ENCODE measurements at places on chromosomes 2 and 18.

DNA sequence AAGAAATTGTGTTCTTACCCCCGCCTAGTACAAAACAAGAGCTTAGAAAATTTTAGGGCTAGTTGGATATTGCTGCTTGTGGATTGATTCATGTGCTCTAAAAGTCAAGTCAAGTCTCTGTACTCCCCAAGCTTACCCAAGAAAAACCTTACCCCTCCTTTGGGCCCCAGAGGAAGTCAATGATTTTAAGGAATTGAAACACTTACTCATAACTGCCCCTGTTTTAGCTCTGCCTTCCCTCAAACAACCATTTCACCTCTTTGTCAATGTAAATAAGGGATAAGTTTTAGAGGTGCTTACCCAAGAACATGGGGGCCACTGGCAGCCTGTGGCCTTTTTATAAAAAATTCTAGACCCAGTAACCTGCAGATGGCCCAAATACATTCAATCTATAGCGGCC, 136.6 kb upstream of the RMP24 start:
- DNase-seq: no peak

- no peak for DNase-seq
Observed at GRCh38 chr2:106280722-106281446, 86.8 kb upstream of the UXS1 start.

- no peak for DNase-seq
Observed at GRCh38 chr18:44693030-44693784, 12.5 kb downstream of the SETBP1 start.

GRCh38 chr2:155412598-155412997, 714.1 kb downstream of the KCNJ3 start:
- DNase-seq: no peak

DNA sequence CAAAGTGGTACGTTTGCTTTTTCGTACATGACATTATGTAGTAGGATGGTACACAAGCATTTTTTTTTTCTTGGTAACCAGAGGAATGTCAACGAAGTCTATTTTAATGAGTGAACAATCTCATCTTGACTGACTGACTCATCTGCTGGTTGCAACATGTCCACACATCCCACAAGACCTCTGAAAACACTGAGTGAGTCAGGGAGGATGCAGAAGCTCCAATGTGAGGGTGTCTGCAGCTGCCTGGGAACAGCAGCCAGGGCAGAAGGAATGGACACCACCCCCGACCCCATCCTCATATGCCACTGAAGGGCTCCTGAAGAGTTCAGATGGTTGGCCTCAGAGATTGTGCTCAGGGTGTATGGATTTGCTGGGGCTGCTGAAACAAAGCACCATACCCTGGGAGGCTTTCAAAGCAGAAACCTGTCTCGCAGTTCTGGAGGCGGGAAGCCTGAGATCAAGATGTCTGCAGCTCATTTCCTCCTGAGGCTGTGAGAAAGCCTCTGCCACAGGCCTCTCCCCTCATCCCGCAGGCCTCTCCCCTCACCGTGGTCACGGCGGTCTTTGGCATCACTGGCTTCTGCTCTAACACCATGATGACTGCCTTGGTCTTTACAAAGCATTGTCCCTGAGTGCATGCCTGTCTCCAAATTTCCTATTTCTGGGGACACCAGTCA, 124.6 kb downstream of the LRATD1 start:
- no peak for DNase-seq

DNA sequence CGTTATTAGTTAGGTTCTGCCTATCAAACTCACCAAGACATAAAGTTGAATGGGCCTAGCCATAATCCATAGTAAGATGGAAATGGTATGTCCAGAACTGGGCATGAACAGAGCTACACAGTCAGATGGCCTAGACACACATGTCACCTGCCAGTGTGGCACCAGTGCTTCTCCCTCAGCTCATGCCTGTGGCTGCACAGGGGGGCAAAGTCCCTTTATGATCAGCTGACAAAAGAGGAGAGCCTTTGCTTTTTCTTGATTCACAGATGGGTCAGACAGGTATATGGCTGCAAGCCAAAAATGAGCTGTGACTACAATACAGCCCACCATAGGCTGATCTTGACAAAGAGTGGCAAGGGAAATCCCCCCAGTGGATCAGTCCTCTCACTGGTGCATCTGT, 28.3 kb upstream of the STARD7 start:
- DNase-seq: no peak

DNA sequence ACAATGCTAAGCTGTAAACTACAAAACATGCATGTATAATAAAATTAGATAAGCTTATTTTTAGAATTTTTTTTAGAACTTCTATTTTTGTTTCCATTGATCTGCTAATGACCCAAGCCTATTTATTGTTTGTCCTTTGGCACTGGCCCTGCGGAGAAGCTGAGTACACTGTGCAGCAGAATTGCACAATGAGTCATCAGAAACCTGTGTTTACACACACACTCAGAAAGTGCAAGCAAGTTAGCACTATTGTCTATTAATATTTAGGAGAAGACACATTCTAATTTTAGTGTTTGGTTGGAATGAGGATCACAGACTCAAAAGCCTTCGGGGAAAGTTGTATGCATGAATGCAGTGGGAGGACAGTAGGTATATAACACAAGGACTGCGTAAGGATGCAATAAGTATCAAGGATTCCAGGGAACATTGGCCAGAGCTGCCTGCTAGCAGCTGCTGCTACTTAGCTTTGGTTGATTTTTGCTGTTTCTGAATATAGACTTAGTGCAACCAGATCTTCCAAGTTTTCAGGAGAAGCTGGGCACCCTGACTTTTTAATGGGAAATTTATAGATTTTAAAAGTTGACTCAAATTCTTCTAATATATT, 128.2 kb downstream of the KCNH7 start:
- DNase-seq: no peak

- no peak for DNase-seq
Observed at GRCh38 chr2:199738727-199739412, 112.1 kb downstream of the FTCDNL1 start.

GRCh38 chr2:201167546-201167945, 15.4 kb upstream of the CASP10 start:
- DNase-seq: no peak

DNA sequence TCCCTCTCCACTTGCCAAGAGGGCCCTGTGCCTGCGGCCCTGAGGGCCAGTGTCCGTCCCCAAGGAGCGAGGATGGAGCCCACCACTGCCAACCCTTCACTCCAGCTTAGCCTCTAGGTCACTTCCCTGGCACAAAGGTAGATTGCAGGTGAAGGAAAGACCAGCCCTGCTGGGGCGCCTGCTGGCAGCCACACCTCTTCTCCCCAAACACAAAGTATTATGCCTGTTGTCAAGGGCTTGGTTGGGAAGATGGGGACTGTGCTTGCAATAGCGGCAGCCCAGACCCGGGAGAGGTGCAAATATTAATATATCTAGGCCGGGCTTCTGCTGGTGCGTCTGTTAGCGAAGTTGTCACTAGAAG, 7.7 kb downstream of the KCNF1 start:
- no peak for DNase-seq

- DNase-seq: no peak
Observed at GRCh38 chr2:6812857-6813530, 52.7 kb downstream of the CMPK2 start.

GRCh38 chr2:130873700-130874346, 37.1 kb downstream of the ARHGEF4 start:
- peak; percentile 69 for DNase-seq

DNA sequence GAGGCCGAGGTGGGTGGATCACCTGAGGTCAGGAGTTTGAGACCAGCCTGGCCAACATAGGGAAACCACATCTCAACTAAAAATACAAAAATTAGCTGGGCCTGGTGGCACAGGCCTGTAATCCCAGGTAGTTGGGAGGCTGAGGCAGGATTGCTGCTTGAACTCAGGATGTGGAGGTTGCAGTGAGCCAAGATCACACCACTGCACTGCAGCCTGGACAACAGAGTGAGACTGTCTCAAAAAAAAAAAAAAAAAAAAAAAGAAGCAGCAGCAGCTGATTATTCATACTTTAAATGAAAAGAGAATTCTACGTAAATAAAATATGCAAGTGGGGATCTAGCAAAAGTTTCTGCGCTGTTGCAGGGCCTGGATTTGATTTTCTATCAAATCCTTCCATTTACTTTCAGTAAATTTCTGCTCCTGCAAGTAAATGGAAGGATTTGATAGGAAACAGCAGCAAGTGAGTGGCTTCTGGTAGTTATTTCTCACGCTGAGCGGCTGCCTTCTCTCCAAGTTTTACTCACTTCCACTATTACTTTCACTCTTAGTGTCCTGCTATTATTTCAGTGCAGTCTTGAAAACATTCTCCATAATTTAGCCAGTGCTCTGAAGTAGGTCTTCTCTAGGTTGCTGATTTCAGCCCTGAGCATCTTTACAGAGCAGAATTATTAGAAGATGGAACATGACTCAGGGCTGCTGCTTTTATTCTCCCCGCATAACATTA, 68.4 kb downstream of the SLC16A14 start:
- DNase-seq: no peak

DNA sequence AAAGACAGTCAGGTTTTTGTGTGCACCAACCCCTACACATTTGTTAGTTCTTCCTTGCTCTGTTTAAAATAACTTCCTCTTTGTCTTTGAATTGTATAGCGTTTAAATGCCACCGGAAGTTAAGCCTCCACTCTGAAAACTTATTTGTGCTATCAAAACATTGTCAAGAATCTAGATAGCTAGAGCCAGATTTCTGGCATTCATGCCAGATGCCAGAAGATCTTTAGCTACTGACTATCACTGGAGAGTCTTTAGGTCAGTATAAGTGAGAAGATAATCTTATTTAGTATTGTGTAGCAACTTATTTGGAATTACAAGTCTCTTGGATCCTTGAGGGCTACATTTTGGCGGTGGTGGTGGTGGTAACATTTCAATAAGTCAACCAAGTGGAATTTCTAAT, 63.4 kb upstream of the ADAM23 start:
- no peak for DNase-seq

- DNase-seq: no peak
Observed at GRCh38 chr18:13545955-13546354, 180.4 kb downstream of the FAM210A start.

- no peak for DNase-seq
Observed at GRCh38 chr2:15769676-15770547, 170.4 kb upstream of the MYCN start.

- DNase-seq: no peak
Observed at GRCh38 chr2:148179724-148180123, 158.8 kb downstream of the MBD5 start.

DNA sequence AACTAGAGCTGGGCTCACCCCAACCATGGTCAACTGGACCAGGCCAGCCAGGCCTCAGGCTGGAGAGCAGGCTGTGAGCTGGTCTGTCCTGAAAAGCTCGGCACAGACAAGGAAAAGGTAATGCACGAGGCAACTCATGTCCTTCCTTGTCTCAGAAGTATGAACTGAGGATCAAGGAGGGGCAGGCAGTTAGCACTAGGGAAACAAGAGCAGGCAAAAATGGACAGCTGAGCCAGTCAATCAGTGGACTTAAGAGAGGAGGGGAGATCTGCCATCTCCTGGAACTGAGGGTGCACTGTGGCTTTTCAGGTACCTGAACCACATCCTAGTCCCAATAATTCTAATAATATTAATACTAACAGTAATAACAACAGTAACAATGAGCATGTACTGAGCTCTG, 20.6 kb upstream of the WIPF1 start:
- DNase-seq: no peak

DNA sequence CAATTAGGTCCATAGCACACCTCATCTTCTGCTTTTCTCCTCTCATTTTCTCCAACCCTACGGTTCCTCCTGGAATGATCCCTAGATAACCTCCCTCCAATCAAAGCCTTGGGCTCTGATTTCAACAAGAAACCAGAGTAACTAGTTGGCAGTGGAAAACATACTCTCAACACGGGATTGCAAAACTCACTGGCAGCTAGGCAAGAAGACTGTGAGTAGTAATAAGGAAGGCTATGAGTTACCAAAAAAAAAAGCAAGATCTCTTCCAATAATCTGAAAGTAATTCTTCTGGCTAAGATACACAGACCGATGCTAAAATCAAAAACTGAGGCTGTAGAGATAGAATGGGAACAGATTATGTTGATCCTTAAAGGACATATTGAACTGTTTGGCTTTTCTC, 28.4 kb upstream of the CCDC102B start:
- no peak for DNase-seq

GRCh38 chr2:102269200-102269524, 42.2 kb upstream of the IL1RL1 start:
- no peak for DNase-seq

DNA sequence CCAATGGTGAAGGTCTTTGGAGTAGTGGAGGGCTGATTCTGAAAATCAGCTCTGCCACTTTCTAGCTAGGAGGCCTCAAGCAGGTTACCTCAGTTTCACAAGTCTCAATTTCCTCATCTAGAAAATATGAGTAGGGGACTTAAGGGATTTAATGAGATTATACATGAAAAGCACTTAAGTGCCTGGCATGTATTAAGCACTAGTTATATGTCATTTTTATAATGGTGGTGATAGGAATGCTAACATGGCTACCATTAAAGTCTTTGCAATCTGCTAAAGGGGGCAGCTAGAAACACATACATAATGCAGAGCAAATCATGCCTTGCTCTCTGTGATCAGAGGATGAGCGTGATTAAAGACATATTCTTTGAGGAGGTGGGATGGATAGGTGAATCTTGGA, 640.9 kb upstream of the ZEB2 start:
- DNase-seq: no peak

DNA sequence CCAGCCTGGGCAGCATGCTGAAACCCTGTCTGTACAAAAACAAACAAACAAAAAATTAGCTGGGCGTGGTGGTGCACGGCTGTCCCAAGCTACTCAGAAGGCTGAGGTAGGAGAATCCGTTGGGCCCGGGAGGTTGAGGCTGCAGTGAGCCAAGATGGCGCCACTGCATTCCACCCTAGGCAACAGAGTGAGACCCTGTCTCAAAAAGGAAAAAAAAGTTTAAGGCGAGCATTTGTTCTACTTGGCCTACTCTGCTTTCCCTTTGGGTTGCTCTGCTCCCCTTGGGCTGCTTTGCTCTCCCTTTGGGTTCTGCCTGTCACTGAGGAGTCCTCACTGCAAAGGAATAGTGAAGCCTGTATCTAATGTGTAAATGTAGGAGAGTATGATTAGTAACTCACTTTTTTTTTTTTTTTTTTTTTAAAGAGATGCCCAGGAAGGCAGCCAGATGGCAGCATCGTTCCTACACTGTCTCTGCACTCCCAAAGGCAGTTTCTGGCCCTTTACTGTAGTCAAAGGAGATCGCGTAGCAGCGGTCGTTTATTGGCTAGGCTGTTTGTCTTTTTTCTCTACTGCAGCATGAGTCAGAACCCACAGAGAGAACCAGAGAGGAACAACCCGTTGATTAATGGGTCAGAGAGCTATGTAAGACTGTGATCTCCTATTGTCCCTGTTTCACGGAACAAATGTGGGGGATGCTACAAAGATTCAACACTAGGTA, 118.3 kb upstream of the CWC22 start:
- peak; percentile 82 for DNase-seq

GRCh38 chr2:235054475-235054874, 102.7 kb downstream of the SH3BP4 start:
- DNase-seq: no peak

GRCh38 chr2:41111836-41112627, 660.1 kb upstream of the SLC8A1 start:
- DNase-seq: no peak

DNA sequence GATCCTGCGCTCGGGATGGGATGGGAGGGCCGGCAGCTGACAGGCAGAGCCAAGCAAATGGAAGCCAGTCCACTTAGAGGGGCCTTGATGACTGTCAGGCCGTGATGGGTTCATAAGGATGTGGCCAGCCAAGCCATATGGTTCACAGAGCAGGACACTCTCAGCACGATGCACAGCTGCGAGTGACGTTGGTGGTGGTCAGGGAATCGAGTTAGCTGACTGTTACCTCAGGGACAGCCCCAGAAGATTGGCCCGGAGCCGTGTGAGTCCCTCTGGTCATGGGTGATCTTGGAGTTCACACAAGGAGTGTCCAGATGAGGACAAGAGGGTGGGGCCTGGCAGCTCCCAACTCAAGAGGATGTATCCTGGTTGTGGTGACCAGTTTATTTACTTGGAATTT, 70.2 kb downstream of the TPGS2 start:
- DNase-seq: no peak

All from muscle of arm (tissue), 14 donors.